Retinal pigment epithelial cell (primary cell): ENCODE measurements at places on chromosomes 7 and 10.

DNA sequence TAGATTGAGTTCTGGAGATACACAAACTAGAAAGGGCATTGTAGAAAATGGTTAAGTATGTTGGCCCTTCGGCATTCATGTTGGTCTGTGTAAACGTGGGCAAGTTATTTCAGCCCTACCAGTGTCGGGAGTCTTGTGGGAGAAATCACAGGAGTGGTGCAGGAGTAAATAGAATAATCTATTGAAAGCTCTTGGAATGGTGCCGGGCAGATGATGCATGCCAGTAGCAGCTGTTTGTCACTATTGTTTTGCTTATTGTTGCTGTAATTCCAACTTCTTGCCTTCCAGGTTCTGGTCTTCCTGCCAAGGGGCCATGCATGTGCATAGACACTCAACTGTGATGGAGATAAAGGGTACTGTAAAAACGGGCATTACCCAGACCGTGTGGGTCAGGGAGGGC is 259.4 kb downstream of the CAMK1D start:
- DNase-seq = no peak

- no peak for DNase-seq
Observed at GRCh38 chr10:127815147-127815546, 77.6 kb downstream of the CLRN3 start.

GRCh38 chr10:50326757-50327701 is 75.7 kb upstream of the ASAH2 start:
- peak; percentile 68 for DNase-seq

DNA sequence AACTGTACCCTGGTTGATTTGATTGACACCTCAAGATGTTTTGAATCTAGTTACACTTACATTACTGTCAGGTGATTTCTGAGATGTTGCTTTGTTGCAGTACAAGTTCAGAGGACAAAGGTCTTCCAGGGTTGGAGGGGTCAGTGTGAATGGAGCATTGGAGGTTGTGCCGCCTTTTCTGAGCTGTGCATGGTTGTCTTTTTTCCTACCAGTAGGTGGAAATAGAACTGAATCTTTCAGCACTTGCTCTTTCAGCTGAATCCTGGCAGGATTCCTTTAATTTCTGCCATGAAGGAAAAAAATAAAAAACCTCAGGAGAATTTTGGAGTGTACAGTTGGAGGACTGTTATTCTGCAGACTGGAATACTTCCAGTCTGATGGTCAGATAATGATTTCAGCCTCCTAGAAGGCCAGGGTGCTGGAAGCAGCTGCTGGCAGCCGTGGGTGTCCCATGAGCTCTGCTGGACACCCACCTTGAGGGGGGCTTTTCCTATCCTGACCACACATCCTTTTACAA is 82.7 kb downstream of the PLCE1 start:
- DNase-seq = no peak

DNA sequence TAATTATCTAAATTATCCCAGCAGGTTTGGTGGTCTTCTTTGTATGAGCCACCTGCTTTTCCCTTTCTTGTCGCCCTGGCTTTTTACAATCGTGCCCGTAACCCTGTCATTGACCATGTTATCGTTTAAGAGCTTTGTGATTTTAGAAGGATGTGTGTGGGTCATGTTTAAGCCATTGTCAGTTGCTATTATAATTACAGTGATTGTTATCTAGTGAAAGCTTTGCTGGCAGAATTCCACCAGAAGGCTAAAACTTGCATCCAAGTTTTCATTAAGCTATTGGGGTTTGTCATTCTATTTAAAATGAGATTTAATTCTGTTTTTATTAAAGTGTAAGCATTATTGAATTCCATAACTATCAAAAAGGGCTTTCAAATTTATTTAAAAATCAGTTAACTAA is 354.2 kb upstream of the TMEM229A start:
- DNase-seq = no peak

- no peak for DNase-seq
Observed at GRCh38 chr7:7740037-7740355, 21.6 kb upstream of the RPA3 start.

- DNase-seq = no peak
Observed at GRCh38 chr7:8564281-8564680, 130.9 kb downstream of the NXPH1 start.

- no peak for DNase-seq
Observed at GRCh38 chr10:78910886-78911285, 157.9 kb upstream of the ZMIZ1 start.

DNA sequence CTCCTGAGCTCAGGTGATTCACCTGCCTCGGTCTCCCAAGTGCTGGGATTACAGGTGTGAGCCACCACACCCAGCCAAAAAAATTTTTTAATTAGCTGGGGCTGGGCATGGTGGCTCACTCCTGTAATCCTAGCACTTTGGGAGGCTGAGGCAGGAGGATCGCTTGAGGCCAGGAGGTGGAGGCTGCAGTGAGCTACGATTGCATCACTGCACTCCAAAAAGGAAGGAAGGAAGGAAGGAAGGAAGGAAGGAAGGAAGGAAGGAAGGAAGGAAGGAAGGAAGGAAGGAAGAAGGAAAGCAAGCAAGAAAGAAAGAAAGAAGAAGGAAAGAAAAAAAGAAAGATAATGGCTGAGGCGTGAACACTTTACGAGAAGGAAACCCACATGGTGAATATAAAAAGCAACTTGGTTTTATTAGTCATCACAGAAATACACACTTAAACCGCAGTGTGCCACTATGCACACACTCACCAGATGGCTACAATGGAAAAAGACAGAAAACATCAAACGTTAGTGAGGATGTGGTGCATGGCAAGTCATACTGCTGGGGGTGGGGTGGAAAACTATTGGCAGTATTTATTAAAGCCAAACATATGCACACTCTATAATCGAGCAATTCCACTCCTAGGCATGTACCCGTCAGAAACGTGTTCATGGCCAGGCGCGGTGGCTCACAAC is 4.4 kb upstream of the CCL26 start:
- DNase-seq = no peak

GRCh38 chr7:116950889-116951351 is 2.4 kb upstream of the ST7 start:
- no peak for DNase-seq

- no peak for DNase-seq
Observed at GRCh38 chr10:109851616-109852474, 71.5 kb downstream of the XPNPEP1 start.

DNA sequence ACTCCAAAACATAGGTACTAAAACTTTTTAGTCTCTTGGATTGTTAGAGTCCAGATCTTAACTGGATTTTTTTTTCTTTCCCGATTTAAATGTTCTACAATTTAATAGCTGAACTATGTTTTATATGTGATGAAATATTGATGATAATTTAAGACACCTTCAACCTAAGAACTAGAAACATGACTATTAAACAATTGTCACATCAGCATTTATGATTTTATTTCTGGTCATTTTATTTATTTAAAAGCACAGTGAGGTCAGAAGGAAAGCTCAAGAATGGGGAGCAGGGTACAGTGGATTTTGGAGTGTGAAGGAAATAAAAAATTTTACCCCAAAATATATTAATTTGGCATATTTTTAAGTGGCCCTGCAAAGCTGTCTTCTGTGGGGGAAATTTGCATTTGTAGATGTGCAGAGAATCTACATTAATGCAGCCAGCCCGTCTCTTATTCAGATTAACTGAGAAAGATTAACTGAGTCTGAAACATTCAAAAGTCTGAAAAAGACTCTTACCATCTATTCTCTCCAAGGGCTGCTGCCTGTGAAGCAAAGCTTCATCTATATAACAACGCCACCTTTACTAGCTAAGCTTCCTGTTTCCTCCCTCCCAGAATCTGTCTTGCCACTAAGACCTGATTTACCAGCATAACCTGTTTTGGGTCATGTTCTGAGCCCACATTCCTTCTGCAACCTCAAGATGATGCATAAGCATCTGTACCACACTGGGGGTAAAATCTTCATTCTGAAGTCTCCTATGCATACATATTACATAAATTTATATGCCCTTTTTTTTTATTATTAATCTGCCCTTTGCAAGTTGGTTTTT is 86.4 kb downstream of the TMEM106B start:
- DNase-seq = no peak

GRCh38 chr7:69967689-69968450 is 369.6 kb downstream of the AUTS2 start:
- no peak for DNase-seq

- DNase-seq = no peak
Observed at GRCh38 chr7:75039166-75039565, 34.4 kb downstream of the RCC1L start.

DNA sequence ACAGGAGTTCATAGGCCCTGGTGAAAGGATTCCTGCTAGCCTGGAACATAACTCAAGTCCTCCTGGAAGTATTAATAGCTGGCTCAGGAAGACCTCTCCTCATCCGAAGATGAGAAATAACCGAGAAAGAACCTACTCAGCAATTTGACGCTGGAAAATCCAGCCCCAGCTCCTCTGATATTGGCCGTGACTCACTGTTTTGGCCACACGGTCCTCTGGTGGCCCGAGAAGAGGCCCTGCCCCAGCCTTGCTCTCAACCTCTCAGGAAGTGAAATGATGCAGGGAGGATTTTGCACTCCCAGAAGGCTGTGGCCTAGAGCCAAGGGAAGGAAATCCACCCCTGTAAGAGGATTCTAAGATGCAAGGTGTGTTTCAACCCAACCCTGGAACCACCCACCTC is 121.6 kb downstream of the MTPAP start:
- no peak for DNase-seq

DNA sequence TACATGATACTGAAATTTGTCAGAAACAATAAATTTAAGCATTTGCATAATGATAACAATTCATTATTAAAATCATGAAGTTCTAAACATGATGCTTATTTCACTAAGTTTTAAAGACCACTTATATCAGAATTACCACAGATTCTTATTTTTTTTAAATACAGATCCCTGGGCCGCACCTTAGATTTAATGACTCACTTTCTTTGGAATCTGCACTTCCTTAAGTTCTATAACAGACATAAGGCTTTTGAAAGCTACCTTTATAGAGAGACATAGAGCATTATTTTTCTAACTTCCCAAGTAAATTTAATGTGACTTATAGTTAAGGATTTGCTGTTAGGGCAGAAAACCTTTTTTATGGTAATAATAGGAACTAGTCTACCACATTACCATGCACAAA is 214.9 kb downstream of the IPMK start:
- DNase-seq = no peak

DNA sequence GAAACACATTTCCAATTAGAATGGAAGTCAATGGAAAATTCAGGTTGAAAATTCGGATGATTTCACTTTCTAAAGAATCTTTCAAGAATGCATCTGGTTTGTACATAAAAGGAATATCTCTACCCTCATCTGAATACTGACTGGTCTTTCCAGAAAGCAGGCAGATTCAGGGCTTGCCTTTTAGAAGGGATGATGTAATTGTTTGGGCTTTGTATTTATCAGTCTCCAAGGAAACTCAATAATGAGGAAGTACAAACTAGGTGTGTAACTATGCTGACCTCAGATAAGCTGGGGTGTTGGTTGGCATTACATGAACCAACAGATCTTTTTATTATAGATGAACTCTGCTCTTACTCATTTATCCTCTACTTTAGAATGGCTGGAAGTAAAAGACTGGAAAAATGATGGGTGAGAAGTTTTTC is 24.1 kb downstream of the PDLIM1 start:
- DNase-seq = peak; percentile 89

- no peak for DNase-seq
Observed at GRCh38 chr7:27221201-27221797, 21.3 kb upstream of the EVX1 start.

GRCh38 chr10:50636618-50637579 is 13.1 kb upstream of the SGMS1 start:
- no peak for DNase-seq

DNA sequence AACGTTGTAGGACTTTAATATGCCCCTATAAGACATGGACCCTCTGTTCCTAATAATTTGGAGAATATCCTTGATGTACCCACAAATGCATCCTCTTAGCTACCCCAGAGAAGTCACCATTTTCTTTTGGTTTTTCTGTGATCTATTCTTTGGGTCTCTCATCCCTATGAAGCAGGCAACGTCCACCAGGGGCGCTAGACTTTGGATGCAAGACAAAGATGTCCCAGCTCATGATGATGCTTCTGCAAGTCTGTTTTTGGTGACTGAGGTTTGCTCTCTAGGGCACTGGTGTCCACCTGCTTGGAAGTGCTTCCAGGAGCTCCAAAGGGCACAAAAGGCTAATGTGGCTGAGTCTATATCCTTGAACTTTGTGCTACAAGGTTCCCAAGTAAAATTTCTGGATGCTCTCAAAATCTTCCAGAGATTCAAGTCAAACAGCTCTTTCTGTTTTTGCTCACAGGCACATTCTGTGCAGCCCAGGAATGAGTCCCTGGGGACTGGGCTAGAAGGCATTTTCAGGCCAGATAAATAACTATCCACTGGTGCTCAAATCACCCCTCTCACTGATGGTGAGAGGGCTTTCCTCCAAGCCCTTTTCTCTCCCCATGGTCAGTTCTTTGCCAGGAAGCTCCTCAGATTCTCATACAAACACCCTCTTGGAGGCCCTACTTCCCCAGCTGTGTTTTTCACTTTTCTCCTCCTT is 166.4 kb downstream of the C7orf25 start:
- DNase-seq = no peak

DNA sequence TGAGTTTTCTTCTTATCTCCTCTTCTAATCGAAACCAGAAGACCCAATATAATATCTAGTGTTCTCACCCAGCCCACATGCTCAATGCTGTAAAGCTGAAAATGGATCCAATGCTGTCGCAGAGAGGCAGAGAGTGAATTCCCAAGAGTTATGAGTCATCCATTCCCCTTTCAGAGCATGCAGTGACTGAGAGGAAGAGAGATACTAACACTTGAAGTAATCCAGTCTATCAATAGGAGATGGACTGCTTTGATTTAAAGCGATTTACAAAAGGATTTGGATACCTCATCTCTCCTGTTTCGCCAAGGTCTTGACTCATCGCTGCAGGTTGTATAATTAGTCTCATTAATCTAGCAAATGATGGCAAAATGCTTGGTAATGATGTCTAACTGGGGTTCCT is 41.5 kb upstream of the PRKCQ start:
- peak; percentile 36 for DNase-seq

DNA sequence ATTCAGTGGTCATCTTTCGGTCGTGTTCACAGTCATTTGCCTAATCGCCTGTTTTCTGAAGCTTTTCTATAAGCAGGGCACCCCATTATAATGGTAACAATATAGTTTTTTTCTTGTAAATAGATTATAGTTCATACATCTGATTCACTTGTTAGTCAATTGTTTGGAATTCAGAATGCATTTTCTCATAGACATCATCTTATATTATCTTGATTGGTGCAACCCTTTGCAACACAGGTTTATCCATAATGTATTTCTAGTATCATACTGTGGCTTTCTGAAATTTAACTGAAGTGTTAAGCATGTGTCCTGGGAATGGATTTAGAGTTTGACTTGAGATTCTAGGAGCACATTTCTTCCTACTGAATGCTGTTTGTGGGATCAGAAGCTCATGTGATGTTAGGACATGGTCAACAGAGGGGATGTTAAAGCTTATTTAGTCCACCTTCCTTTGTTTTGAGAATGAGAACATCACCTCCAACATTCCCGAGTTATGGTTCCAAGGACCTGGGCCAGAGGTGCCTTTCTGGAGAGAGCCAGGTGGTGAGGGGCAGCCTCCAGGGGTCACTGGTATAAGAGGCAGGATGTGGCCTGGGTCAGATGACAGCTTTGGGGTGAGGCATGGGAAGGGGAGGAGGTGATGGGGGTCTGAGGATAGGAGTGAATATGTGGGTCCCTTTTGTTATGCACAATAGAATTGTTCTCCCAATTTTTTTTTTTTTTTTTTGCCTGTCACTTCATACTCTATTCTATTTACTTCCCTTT is 415.6 kb downstream of the EXOC4 start:
- no peak for DNase-seq
